CD4-positive, alpha-beta T cell treated with Interleukin-4 for 4 hours (primary cell): ENCODE measurements at places on chromosomes 7 and 10.

DNA sequence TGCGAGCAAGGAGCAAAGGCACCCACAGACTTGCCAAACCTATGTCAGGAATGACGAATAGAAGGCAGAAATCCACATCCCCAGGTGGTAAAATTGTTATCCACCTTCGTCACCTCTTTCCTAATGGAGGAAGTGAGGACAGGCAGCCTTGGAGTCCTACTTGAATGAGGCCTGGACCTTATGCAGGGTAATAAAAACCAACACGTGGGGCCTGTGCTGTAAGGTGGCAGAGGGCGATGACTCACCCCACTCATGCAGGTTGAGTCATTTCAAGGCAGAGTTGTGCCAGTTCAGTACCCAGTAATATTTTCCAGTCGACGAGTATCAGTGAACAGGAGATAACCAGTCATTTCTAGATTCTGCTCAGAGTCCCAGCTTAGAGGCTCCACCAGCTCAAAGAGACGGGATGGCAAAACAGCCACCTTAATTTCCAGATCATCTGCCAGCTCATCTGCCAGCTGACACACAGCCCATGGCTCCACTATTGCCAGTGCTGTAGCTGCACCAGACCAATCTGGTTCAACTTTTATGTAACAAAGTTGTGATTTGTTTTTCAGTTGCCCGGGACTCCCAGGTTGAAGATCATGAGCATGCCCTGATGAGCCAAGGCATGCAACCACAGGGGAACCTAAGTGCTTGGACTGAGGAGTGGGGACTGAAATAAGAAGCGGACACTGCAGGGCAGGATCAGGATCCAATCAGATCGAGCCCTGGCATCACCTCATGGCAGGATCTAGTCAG is 176.2 kb upstream of the ITGB1 start:
- peak; percentile 97 for DNase-seq

DNA sequence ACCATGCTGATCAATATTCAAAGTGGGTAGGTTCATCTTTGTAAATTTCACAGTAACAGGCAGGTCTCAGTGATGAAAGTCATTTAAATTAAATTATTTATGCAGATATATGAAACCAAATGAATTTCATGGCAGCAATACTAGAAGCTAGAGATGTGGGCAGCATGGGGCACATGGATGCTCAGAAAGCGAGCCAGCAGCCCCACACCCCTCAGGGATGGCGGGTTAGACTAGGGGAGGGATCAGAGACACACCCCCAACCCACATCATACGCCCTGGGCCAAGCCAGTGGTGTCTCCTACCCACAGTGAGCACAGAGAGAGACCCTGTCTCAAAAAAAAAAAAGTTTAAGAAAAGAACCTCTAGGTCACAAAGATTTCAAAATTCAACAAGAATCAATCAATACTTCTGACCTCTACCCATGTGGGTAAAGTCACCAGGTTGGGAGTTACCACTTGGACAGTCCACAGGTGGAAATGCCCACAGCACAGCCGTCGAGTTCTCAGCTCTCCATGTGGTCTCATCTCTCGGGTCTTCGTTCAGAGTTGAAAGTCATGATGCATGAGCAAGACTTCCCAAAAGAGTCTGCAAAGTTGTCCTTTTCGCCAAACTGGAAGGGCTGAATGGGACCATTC is 79.3 kb upstream of the PPP2R2D start:
- no peak for DNase-seq

DNA sequence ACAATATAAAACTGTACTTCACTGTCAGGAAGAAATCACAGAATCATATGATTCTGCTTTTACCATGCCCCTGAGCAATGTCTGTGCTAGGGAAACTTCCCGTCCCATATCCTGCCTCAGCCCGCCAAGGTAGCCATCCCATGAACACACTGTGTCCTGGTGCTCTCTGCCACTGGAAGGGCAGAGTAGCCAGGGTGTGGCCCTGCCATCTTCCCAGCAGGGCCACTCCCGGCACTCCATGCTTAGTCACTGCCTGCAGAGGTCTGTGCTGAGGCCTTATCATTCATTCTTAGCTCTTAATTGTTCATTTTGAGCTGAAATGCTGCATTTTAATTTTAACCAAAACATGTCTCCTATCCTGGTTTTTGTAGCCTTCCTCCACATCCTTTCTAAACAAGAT is 31.8 kb downstream of the AP3M1 start:
- no peak for DNase-seq

GRCh38 chr7:37181550-37181932 is 267.1 kb downstream of the ELMO1 start:
- DNase-seq: no peak

DNA sequence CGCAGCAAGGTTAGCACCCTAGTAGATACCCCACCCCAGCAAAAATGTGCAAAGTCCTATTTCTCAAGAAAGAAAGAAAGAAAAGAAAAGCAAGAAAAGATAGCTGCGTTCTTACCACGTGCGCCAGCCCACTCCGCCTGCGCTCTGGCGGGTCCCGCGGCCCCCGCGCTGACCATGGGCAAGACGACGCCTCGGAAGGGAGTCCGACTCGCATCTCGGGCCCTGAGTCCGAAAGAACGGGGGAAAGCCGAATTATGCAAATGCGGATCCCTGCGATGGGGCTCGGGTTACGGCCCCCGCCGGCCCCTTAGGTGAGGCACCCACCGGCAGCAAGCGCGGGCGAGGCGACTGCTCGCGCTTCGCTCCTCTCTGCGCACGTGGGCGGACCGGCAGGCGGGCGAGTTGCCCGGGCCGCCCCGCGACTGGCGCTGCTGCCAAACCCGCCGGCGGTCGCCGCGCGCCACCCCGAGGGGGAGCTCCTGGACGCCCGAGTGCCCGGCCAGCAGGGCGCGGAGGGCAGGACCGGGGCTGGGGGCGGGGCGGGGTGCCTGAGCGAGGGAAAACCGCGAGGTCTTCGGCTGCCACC is 2.4 kb upstream of the EGR2 start:
- DNase-seq: peak; percentile 18

DNA sequence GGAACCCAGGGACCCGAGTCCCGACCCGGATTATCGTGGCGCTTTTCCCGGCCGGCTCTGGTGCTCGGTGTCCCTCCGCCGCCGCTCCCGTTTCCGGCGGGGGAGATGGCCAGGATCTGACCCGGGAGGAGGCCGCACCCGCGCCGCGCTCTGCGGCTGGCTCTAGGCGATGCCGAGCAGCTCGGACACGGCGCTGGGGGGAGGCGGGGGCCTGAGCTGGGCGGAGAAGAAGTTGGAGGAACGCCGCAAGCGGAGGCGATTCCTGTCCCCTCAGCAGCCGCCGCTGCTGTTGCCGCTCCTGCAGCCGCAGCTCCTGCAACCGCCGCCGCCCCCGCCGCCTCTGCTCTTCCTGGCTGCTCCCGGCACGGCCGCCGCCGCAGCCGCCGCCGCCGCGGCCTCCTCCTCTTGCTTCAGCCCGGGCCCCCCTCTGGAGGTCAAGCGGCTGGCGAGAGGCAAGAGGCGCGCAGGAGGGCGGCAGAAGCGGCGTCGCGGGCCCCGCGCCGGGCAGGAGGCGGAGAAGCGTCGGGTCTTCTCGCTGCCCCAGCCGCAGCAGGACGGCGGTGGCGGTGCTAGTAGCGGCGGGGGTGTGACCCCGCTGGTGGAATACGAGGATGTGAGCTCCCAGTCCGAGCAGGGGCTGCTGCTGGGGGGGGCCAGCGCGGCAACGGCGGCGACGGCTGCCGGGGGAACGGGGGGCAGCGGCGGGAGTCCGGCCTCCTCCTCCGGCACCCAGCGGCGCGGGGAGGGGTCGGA is 593 bp downstream of the CDK13 start:
- no peak for DNase-seq

- DNase-seq: no peak
Observed at GRCh38 chr10:91316486-91316885, 93.7 kb upstream of the HECTD2 start.

GRCh38 chr10:52755297-52756062 is 17.1 kb downstream of the MBL2 start:
- no peak for DNase-seq

- DNase-seq: no peak
Observed at GRCh38 chr10:100120550-100120949, 38.9 kb upstream of the CPN1 start.

DNA sequence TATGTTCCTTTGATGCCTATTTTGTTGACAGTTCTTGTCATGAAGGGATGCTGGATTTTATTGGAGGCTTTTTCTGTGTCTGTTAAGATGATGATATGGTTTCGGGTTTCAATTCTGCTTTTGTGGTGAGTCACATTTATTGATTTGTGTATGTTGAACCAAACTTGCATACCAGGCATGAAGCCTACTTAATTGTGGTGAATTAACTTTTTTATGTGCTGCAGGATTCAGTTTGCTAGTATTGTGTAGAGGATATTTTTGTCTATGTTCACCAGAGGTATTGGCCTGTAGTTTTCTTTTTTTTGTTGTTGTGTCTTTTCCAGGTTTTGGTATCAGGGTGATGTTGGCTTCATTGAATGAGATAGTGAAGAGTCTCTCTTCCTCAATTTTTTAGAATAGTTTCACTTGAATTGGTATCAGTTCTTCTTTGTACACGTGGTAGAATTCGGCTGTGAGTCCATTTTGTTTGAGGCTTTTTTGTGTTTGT is 345.9 kb downstream of the KIF20B start:
- DNase-seq: no peak

GRCh38 chr10:117783698-117784395 is 241.3 kb downstream of the EMX2 start:
- no peak for DNase-seq

DNA sequence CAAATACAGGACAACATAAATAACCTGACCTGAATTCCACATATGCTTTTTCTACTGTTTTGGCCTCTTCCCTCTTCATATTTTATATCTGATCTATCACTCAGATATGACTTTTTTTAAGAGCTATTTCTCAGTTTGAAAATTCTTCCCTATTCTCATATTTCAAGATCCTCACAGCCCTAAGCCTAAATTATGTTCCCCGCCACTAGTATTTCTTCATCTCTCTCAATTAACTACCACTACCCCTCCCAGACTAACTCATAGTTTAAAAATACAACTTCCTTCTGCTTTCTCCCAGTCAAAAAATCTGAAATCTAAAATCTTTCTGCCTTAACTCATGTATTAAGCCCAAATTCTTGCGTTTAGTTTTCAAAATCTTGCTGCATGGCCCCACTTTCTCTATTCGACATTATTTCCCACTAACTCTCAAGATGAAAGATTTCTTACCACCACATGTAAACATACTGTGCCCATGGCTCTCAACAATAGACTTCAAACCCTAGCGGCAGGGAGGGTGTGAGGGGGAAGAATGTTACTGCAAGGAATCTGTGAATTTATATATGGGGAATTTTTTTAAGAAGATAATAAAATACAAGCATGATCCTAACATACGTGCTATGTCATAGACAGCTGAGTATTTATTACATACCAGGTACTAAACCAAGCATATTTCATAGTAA is 64.6 kb downstream of the TFEC start:
- DNase-seq: no peak

GRCh38 chr7:142873281-142873784 is 12.2 kb downstream of the TRPV6 start:
- DNase-seq: no peak

GRCh38 chr10:43360086-43360485 is 11.3 kb upstream of the FXYD4 start:
- DNase-seq: no peak

GRCh38 chr10:30789806-30790205 is 160.3 kb upstream of the LYZL2 start:
- DNase-seq: no peak

DNA sequence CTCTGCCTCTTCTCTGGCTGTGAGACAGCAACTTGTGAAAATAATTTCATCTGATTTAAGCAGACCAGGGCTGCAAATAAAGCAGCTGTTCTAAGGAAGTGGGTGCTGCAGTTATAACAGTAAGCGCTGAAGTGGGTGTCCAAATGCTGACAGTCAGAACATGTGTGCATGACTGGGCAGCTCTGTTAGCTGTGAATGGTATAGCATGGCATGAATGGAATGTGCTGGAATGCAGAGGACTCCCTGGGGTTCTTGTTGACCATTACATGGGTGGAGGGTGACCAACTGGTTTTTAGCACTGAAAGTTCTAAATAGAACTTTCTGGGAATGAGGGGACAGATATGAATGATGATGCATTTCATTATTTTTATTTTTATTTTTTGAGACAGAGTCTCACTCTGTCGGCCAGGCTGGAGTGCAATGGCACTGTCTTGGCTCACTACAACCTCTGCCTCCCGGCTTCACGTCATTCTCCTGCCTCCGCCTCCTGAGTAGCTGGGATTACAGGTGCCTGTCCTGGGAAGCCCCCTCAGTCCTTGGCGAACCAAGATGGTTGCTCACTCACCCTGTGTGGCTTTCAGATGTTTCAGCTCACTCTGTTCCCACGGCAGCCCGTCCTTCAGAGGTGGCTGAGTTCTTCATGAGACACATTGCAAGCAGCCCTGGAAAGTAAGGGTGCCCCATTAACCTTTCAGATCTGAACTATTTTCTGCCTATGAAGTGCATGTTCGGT is 319.8 kb upstream of the PHYHIPL start:
- DNase-seq: no peak

- DNase-seq: no peak
Observed at GRCh38 chr7:99825452-99825851, 2.4 kb upstream of the CYP3A43 start.

DNA sequence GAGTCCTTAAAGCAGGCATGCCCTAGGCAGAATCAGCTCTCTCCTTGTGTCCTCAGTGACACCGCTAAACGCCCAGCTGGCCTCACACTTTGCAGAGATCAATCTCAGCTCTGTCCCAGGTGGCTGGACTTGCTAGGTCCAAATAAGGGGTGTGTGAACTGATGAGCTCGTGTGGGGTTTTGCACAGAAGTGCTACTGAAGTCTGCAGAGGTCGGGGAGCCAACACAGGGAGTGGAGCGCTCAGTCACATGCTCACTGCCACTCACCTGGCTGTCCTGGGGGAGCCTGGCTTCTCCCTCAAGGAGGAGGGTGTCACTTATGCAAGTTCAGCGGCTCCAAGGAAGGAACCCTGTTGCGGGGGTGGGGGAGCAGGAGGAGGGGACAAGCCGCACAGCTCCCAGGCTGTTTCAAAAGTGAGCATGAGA is 2.0 kb downstream of the ELN start:
- no peak for DNase-seq

DNA sequence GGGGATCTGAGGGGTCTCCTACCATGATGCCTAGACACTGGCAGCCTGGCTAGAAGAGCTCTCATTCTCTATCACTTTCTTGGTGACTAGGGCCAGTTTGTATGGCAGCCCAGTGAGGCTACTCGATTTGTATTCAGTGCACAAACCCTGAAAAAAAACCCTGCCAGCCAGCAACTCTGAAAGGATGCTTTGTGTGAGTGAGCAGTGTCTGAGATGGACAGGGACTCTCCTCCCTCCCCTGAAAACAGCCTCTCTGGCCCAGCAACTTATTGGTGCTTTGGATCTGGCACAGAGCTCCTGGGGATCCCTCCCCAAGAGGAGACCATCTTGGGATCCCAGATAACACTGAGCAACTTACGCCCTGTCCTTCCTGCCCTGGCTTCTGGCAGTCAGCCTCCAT is 10.8 kb upstream of the LRRC4 start:
- no peak for DNase-seq

- no peak for DNase-seq
Observed at GRCh38 chr7:45180084-45180986, 22.7 kb downstream of the RAMP3 start.
